ENCODE measurements at places on chromosomes 12 and 14.

DNA sequence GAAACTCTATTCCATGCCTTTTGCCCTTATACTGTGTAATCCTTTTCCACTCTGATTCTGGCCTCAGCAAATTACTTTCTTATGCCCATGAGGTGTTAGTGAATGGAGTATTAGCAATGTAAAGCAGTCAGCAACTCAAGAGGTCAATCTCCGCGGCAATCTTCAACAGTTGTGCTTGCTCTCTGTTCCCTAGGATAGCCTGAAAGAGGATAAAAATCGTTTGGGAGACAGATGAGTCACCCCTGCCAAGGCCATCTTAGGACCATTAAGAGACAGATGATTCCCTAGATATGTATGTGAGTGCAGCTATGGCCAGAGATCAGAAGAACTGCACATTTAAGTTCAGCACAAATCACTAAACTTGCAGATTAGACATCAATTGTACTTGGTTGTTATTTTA is 1145.8 kb downstream of the GALC start:
- DNase-seq, result no peak

- no peak for DNase-seq
These were observed 110.1 kb downstream of the SYNE2 start for GRCh38 chr14:63962906-63963305.

DNA sequence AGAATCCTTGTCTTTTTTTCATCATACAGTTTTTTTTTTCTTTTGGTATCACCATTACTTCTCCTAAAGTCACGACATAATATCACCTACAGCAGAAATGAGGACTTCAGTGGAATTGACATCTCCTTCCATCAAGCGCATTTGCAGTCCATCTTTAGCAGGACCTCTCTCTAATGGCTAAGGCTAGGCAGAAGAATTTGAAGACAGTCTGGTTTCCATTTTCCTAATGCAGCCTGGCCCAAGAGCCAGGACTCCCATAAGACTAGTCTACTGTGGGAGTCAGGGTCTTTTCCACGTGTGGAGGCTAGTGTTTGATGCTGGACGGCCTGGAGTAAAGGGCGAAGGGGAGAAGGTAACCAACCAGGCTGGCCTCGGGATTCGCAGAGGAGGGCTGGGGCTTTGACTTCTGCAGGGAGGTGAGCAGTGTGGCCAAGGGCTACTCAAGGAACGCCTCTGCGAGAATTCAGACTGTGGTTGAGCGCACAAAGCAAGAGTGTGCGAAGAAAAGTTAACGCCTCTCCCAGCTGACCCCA is 769 bp upstream of the ZNF740 start:
- DNase-seq, result no peak

GRCh38 chr12:23361971-23362370 is 587.5 kb downstream of the SOX5 start:
- no peak for DNase-seq

Data from SK-N-MC (cell line).